GM04504 (cell line): ENCODE measurements at places on chromosomes 1 and 21.
A peak's percentile ranks its signal among the peaks of the same experiment; 100 is the strongest.

- DNase-seq = peak; percentile 30
These were observed 44.7 kb downstream of the SLC44A3 start for GRCh38 chr1:94864821-94865220.

GRCh38 chr1:57088653-57089052 is 122.8 kb upstream of the C8B start:
- no peak for DNase-seq

GRCh38 chr1:74502432-74502831 is 10.0 kb downstream of the LRRC53 start:
- DNase-seq = peak; percentile 24

DNA sequence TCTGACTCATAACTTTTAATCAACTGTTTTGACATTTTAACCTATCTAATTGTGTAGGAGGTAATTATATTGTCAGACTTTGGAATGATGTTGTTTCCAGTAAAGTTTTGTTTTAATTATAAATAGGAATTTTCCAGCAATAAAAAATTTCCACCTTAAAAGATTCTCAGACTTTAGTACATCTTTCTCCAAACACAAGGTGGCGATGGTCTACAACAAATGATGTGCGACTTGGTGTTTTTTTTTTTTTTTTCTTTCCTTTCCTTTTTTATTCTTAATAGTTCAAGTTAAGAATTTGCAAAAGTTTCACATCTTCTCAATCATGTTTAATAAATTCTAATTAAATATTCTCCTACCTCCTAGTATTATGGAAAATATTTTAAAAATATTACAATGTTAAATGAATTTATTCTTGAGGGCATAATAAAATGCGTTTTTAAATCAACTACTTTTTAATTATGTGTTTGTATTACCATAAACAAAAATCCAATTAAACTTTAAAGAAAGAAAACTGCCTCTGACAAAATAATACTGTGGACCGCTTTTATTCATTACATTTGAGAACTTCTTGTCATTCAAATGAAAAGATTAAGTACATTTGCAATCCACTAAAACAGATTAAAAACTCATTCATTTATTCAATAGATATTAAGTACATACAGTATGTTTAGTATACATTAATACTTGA is 4.4 kb upstream of the ADAMTS1 start:
- DNase-seq = no peak

GRCh38 chr1:172837816-172838679 is 179.1 kb downstream of the FASLG start:
- DNase-seq = no peak

GRCh38 chr1:162016631-162017030 is 7.0 kb downstream of the OLFML2B start:
- no peak for DNase-seq

- DNase-seq = no peak
These were observed 80.2 kb downstream of the MAST2 start for GRCh38 chr1:45883658-45884057.

DNA sequence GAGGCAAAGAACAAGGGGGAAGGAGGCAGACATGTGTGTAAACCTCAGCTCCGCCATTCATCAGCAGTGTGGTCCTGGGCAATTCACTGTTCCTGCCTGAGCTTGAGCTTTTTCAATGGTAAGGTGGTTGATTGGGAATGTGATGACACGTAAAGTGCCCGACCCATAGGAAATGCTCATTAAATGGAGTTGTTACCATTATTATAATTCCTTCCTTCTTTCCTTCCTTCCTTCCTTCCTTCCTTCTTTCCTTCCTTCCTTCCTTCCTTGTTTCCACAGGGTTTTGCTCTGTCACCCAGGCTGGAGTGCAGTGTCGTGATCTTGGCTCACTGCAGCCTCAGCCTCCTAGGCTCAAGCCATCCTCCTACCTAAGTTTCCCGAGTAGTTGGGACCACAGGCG is 4.3 kb downstream of the GPR37L1 start:
- no peak for DNase-seq
